Hematopoietic multipotent progenitor cell treated with erythropoietin and hydrocortisone succinate and interleukin-3 and kit ligand, for 8 days (in vitro differentiated cells): ENCODE measurements at places on chromosomes 6 and 20.

DNA sequence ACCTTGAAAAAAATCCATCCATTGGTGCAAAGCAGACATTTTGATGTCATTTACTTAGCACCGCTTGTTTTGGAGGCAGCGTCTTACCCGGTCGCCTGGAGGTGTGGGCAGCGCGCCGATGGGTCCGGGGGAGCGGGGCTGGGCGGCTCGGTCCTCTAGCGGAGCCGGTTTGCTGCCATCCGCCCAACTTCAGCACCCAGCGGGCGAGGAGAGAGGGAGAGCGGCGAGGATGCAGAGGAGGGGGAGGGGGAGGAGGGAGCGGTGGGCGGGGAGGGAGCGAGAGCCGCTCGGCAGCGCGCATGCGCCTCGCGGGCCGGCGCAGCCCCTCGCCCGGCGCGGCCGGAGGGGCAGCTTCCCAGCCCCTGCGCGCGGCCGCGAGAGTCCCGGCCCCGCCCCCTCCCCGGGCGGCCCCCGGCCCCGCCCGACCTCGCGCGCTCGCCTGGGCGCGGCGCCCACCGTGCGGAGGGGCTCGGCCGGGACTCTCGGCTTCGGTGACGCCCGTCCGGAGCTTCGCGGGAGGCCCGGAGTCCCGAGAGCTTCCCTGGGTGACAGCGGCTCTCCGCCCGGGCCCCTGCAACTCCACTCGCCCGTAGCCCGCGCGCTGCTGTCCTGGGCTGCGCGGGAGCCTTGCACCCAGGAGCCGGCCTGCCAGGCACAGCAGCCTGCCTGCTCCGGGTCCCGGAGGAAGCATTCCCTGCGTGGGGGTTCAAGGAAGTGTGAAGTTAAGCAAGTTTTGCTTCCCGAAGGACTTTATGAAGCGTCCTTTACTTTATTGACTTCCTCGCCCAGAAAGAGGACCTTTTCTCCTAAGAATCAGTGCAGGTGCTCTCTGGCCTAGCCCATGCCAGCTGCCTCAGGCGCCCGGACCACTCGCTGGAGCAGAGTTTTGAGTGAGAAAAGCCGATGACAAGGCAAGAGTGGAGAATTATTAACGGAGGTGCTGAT is at the start of gene RGS17:
TSS of gene RGS17 (minus strand) at position 246 of the 945 bp plus-strand sequence. CDS start 87,264 bp downstream, outside the sequence.
- no peak for DNase-seq

- DNase-seq = peak; percentile 52
These were observed 26.7 kb upstream of the TFAP2B start for GRCh38 chr6:50791900-50792508.

- DNase-seq = no peak
These were observed 47.2 kb downstream of the DHX35 start for GRCh38 chr20:39009348-39009747.

DNA sequence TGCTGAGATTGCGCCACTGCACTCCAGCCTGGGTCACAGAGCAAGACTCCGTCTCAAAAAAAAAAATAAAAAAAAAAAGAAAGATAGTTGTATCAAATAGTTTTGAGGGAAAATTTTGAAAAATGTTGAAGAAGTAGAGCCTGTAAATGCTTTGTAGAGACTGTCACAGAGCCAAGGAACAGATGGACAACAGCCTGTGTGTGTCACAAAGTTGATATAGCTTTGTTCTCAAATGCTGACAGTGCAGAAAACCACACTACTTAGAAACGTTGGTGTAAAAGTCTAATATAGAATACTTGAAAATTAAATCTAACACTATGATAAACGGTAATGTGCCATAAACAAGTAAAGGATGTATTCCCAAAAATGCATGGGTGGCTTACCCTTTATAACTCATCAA is 25.4 kb downstream of the PTK7 start:
- DNase-seq = no peak

GRCh38 chr6:145929037-145929633 is 35.0 kb downstream of the SHPRH start:
- peak; percentile 62 for DNase-seq

DNA sequence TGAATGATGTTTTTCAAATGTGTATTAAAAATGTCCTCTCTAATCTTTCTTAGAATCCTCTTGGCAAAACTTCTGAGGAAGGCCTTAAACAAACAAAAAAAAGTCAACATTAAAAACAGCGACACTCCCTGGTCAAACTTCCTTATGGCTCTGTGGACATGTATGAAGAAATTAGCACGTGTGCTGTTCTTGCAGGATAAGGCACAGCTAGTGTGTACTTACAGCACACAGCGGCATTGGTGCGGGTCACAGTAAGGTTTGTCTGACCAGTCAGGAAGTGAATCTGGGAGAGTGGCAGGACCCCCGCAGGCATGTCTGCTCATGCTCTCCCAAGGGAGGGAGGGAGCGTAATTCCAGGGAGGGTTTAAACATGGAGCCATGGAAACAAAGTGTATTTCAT is 38.8 kb downstream of the SLC22A1 start:
- no peak for DNase-seq

- peak; percentile 13 for DNase-seq
These were observed 39.1 kb upstream of the BEND6 start for GRCh38 chr6:56915832-56916231.

GRCh38 chr6:1176567-1176966 is 135.3 kb upstream of the FOXQ1 start:
- no peak for DNase-seq

GRCh38 chr20:62795023-62795761 is 1.1 kb upstream of the MRGBP start:
- DNase-seq = peak; percentile 66

- no peak for DNase-seq
These were observed 216.7 kb downstream of the SYNDIG1 start for GRCh38 chr20:24686156-24686555.

GRCh38 chr6:44301106-44301505 is 12.0 kb downstream of the AARS2 start:
- no peak for DNase-seq

- DNase-seq = no peak
These were observed 153.7 kb downstream of the HACE1 start for GRCh38 chr6:104705916-104706442.

DNA sequence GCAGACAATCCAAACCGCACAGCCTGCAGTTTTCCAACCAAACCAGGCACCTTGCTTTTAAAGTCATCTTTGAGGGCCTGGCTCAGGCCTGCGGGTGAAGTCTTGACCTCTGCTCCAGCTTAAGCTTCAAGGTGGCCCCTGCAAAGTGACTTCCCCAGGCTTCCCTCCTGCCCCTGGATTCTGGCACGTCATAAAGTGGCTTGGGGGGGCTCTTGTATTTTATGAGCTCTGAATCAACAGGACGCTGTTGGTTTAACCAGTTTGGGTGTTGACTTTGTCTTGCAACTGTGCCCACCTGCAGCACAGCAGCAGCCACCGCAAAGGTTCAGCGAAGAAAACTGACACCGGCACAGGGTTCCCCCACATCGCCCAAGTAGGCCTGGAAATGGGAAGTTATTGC is 81.2 kb downstream of the NFATC2 start:
- no peak for DNase-seq

GRCh38 chr6:149681209-149681608 is 32.7 kb upstream of the KATNA1 start:
- no peak for DNase-seq

- DNase-seq = no peak
These were observed 695.3 kb downstream of the MAFB start for GRCh38 chr20:39993742-39994141.

DNA sequence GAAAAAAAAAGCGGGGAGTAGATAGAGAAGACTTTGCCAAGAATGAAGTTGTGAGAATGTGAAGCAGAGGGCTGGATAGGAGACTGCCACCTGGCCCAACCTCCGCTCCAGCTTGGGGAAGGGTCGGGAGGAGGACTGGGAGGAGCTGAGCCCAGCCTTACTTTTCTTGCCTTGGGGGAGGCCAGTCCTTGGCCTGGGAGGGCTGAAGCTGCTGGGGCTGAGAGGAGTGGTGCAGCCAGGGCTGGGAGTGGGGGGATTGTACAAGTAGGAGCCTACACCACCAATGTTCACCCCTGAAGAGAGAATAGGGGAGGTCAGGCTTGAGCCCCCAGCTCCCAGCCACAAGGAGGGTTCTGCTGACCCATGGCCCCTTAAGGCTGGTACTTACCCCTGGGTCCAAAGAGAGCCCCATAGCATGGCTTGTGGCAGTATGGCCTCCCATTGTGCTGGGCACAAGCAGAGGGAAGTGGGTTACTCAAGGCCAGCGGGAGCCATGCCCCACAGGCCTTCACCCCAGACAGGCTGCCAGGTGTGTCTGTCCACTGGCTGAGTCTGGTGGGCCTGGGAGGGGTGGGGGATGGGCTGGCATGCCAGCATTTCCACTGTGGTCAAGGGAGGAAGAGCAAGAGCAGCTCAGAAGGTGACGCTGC is 1.1 kb downstream of the CRIP3 start:
- DNase-seq = no peak

GRCh38 chr6:158832026-158832425 is 12.9 kb upstream of the EZR start:
- peak; percentile 78 for DNase-seq

- no peak for DNase-seq
These were observed 7.5 kb downstream of the ESF1 start for GRCh38 chr20:13777171-13777601.

DNA sequence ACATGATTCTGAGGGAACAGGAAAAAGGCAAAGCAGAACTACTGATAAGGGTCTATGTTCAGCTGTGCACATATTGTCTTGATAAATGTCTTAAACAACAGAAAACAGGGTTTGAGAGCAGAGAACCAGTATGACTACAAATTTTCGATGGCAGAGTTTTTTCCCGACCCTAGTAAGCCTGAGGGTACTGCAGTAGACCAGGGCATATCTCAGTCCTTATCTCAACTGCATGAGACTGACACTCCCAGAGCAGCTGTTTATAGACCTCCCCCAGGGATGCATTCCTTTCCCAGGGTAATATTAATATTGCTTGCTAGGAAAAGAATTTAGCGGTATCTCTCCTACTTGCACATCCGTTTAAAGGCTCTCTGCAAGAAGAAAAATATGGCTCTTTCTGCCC is 1176.8 kb upstream of the ADGRB3 start:
- no peak for DNase-seq

DNA sequence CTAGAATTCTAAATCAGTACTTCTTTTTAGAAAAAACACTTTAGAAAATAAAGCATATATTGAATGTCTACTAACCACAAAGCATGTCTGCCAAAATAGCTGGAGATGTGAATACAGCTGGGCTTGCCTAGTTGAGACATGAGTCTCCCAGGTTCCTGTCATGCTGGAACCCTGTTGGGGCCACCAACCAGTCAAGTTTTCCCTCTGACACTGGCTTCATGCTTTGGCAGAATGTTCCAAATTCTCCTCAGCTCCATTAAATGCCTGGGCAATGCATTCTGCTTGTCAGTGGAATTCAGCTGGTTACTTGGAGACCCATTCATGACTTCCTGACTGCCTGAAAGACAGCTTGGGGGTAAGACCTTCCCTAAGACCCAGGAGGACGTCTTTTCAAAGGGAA is 87.2 kb downstream of the PRND start:
- no peak for DNase-seq

- DNase-seq = no peak
These were observed 106.3 kb downstream of the SLC23A2 start for GRCh38 chr20:4894981-4895381.

DNA sequence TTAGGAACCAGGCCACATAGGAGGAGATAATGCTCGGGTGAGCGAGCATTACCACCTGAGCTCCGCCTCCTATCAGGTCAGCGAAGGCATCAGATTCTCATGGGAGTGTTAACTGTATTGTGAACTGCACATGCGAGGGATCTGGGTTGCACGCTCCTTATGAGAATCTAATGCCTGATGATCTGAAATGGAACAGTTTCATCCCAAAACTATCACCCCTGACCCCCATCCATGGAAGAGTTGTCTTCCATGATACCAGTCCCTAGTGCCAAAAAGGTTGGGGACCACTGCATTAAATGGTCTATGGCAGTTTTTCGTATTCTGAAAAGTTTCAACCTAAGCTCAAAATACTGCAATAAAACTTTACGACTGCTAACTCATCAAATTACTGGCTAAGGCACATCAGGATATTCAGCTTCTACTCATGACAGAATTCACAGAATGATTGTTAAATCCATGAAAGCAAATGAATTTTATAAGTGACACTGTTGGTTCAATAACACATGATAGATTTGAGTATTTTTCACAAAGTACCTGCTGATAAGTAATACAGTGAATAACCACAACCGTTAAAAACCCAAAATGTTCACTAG is 25.9 kb downstream of the RNF217 start:
- DNase-seq = no peak
